SJSA1 (cell line): ENCODE measurements at places on chromosomes 7 and 10.

- DNase-seq = no peak
Measured at GRCh38 chr10:12806228-12807095, 195.1 kb downstream of the CCDC3 start.

GRCh38 chr10:91162495-91163268, 57.8 kb upstream of the PCGF5 start:
- DNase-seq = peak; percentile 58

GRCh38 chr10:24824124-24824523, 100.4 kb upstream of the ARHGAP21 start:
- DNase-seq = no peak

- DNase-seq = no peak
Measured at GRCh38 chr7:86149024-86149665, 494.6 kb upstream of the GRM3 start.

DNA sequence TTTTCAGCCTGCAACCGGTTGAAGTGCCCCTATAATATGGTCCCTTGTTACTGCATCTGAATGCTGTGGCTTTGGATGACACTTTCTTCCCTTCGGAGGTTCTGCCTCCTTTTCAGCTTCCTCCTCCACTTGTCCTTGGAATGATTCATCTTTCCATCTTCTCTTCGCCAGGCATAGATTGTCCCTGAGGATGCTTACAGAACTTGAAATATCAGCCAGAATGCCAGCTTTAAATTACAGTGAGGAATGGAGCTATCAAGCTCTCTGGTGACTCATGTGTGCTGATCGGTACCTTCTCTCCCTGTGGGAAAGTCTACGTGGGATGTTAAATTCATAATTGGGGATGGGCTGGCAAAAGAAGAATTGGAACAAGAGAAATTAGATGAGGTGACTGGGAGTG, 45.9 kb upstream of the PDK4 start:
- DNase-seq = no peak

DNA sequence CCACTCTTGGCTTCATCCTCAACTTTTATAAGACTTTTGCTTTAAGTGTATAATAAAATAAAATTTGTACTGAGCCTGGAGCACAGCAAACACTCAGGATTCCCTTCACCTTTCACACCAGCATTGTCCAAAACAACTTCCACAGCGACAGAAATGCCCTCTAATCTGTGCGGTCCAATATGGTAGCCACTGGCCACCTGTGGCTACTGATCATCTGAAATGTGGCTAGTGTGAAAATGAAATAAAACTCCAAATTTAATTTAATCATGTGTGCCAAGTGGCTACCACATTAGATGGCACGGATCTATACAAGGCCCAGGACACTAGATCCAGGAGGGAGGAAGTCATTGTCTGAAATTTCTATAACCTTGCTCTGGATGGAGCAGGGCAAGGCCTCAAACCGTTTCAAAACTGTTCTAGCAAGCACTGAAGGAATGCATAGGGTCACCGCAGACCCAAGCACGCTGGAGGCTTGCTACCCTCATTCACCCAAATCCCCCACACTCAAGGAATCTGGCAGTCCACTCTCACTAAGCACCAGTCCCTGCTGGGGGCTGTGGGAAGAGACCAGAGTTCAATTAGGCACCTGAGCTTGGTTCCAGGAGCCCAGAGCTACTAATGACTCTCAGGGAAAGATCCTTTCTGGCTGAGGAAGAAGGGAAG, 6.3 kb upstream of the MYO1G start:
- no peak for DNase-seq

GRCh38 chr10:110967645-110968044, 48.2 kb downstream of the SHOC2 start:
- DNase-seq = no peak

DNA sequence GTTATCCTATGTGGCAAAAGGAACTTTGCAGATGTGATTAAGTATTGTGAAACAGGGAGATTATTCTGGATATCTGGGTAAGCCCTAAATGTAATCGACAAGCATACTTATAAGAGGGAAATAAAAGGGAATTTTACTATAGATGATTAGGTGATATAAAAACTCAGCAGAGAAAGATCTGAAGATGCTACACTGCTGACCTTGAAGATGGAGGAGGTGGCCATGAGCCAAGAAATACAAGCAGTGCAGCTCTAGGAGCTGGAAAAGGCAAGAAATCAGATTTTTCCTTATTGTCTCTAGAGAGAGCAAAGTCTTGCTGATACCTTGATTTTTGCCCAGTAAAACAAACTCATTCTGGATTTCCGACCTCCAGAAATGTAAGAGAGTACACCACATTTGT, 67.7 kb downstream of the BRAF start:
- no peak for DNase-seq

DNA sequence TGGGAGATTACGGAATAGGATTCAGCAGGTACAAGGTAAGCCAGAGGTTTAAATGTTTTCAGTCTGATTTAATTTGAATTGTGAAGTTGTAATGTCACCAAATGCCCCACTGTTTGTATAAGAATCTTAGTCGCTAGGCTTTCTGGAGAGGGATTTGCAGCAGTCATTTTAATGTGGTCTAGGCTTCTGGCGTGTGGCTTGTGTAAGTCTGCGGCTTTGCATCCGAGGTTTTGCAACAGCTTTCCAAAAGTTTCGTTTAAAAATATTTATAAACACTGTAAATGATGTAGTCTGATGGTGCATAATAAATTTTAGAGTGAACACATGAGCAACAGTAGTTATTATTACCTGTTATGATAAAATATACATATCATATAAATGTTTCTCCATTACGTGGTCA, 26.1 kb upstream of the BHLHA15 start:
- DNase-seq = no peak

DNA sequence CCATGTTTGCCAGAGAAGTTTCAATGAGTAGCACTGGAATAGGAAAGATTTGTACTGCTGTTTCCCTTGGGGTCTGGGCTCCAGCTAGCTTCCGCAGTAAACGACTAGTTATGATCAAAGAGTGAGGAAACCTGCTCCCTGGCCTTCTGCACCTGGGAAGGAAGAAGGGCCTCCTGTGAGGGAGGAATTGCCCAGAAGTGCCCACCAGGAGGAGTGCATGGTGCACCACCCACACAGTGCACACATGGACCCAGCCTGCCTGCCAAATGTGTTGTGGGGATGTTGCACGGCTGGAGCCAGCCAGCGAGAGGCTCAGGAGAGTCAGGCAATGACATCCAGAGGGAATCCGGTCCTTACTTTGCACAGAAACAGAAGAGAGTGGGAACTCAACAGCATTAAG, 27.0 kb upstream of the FAM107B start:
- no peak for DNase-seq

DNA sequence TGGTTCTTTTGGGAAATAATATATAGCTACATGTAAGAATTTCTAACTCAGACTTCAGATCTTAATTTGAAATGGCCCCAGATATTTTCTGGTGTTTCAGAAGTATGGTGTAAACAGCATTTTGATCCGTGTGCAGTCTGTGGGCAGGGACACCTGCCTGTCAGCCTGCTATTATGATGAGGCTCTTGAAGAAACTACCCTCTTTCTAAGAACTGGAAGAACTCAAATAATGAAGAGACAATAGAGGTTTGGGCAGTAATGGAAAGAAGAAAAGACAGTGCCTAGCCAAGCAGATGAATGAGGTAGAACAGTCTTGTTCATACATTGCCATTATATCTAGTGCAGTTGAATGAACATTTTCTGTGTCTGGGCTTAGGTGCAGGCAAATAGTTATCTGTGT, 256.6 kb downstream of the ARHGAP21 start:
- DNase-seq = no peak

GRCh38 chr10:31789555-31789954, 139.1 kb downstream of the ARHGAP12 start:
- DNase-seq = no peak

- DNase-seq = no peak
Measured at GRCh38 chr7:149000961-149001360, 27.3 kb downstream of the PDIA4 start.

DNA sequence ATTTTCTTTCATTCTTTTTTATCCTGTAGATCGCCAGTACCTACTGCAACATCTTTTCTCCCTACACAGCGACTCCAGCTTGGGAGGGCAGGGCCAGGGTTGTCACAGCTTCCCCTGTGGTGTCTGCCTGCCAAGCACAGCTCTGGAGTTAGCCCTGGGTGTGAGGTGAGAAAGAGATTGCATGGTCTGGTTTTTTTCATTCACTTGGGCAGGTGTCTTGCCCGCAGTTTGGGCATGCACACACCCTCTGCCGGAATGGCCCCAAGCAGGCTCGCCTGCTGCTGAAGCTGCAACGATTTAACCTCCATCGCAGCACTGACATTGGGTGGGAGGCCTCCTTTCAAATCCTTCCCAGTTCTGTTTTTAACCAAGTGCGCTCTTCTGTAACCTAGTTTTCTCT, 132.8 kb downstream of the WNT2 start:
- no peak for DNase-seq

DNA sequence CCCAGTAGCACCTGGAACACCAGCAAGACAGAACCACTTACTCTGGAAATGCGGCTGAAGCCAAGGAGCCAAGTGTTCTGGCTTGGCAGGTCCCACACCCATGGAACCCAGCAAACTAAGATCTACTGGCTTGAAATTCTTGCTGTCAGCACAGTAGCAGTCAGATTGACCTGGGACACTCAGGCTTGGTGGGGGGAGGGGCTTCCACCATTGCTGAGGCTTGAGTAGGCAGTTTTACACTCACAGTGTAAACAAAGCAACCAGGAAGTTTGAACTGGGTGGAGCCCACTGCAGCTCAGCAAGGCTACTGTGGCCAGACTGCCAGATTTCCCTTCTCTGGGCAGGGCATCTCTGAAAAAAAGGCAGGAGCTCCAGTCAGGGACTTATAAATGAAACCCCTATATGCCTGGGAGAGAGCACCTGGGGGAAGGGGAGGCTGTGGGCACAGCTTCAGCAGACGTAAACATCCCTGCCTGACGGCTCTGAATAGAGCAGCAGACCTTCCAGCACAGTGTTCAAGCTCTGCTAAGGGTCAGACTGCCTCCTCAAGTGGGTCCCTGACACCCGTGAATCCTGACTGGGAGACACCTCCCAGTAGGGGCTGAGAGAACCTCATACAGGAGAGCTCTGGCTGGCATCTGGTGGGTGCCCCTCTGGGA, 121.2 kb downstream of the MTERF1 start:
- no peak for DNase-seq

- no peak for DNase-seq
Measured at GRCh38 chr10:61139592-61139953, 195.6 kb upstream of the RHOBTB1 start.

GRCh38 chr10:131689016-131689415, 211.8 kb upstream of the PPP2R2D start:
- no peak for DNase-seq

GRCh38 chr7:44975331-44976039, 3.3 kb downstream of the MYO1G start:
- no peak for DNase-seq

DNA sequence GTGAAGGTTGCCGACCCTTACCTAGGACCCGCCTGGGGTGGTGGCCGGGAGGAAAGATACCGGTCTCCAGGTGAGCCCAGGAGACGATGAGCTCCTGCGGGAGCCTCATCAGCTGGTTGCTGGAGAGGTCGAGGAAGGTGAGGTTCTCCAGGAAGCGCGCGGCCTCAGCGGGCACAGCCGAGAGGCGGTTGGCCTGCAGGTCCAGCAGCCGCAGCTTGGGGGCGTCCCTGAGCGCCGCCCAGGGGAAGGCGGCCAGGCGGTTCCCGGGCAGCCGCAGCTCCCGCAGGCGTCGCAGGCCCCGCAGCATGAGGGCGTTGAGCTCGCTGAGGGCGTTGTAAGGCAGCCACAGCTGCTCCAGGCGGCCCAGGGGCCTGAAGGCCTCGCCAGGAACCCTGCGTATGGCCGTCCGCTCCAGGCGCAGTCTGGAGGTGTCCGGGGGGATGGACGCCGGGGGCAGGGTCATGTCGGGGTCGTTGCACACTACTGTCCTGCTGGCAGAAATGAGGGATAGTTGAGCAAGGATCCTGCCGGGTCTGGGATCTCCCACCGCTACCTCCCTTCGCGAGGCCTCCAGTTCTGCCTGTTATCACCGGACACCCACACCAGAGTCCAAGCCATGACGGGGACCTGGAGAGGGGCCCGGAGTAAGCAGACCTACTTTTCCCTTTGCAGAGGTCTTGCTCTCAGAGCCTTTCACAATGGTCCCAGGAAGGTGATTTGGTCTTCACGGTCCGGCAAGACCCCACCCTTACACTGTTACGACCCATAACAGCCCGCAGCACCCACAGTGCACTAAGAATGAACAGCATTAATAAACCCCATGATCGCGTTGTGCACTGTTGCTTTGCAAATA, 3.9 kb downstream of the LRIT1 start:
- DNase-seq = no peak

- DNase-seq = no peak
Measured at GRCh38 chr7:143327903-143328302, 12.0 kb downstream of the CLCN1 start.

GRCh38 chr7:100827330-100828226, at the start of gene EPHB4:
Gene EPHB4 (minus strand): TSS chr7:100827523. CDS start chr7:100827030, 493 bp downstream.
- peak; percentile 88 for DNase-seq

DNA sequence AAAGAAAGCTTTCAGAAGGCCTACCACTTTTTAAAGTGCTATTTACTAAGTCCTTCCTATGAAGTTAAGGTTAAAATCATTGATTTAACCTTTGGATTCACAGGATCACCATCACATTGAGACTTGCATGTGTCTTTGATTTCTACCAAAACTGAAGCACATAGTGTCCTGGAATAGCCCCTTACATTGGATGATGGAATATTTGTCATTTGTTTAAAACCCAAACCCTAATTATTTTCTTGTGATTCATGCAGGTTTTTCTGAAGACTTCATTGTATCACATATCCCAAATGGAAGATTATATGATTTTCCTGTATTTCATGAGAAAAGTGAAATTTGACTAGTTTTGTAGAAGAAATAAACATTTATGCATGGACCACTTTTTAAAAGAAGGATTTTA, 3.3 kb downstream of the SEMA3A start:
- DNase-seq = no peak

DNA sequence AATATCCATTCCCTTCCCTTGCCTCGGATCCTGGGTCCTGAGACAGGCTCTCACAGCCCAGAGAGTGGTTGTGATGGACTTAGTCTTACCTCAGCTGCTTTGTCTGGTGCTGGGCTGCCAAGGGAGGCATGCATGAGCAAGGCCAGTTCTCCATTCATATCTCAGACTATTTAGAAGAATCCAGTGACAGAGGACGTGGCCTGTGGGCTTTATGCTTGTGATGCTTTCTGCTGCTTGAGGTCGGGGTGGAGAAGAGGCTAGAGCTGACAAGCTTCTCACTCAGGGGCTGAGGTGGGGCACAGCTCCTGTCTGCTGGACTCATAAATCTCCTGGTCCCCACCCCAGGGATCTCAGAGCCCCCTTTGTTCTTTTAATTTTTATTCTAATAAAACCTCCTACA, 66.8 kb downstream of the DNAJC12 start:
- no peak for DNase-seq

GRCh38 chr7:4692055-4692454, 10.0 kb downstream of the FOXK1 start:
- no peak for DNase-seq

DNA sequence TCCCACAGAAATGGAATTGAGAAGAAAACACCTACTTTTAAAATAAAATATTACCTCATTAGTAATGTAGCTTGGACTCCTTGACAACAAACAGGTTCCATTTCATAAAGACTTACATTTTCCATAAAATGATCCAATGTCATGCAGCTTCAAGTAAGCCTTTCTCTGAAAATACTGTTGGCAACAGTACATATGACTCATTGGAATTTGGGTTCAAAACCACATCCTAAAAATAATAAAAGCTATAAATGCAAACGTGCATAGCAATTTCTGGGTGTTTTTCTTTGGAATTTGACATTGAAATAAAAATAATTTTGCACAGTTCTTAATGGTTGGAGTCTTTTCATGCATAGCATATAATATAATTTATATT, 47.9 kb downstream of the FHIP2A start:
- DNase-seq = no peak

GRCh38 chr10:12705943-12706342, 295.6 kb downstream of the CCDC3 start:
- no peak for DNase-seq

GRCh38 chr10:33455029-33455428, 120.6 kb upstream of the NRP1 start:
- no peak for DNase-seq
